ENCODE measurements at places on chromosomes 7 and 10.
A peak's percentile ranks its signal among the peaks of the same experiment; 100 is the strongest.

GRCh38 chr7:93006480-93007095 lies 111.2 kb downstream of the SAMD9 start:
- DNase-seq = no peak

GRCh38 chr10:97078261-97078937 lies 107.4 kb downstream of the SLIT1 start:
- no peak for DNase-seq

DNA sequence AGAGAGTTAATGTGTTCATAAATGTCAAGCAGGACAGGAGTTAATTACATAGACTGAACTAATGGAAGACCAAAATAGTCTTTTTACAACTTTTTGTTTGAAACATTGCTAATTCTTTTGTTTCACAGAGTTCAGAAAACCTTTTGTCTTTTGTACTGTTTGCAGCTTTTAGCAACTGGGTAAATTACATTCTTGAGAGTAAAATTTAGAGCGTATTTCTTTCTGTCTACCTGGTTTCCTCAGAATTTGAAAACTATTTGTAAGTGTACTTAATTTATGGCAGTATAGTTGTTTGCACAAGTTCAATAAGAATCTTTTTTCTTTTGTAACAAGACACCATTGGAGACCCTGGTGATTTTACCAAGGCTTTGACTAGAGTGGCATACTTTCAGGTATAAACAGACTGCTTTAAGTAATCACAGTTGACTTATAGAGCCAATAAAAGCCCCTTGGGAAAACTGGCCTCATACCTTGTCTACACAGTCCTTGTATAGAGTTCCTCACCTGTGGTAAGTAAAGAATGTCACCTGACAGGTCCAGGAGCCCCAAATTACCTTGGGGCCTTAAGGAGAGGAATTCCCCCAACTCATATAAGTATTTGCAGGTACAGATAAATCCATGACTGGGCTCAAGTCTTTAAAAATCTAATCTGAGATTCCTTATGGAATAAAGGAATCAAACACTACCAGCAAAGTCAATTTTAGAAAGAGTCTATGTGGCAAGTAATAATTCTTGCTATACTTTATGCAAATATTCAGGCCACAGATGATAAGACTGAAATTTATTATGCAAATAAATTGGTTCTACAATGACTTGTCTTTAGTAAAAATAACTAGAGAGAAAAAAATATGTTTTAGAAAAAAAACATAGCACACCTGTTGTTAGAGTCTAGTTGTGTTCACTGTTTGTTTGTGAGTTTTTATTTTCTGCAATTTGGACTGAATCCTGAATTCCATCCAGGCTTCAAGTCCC lies 23.6 kb upstream of the CREB3L2 start:
- DNase-seq = no peak

DNA sequence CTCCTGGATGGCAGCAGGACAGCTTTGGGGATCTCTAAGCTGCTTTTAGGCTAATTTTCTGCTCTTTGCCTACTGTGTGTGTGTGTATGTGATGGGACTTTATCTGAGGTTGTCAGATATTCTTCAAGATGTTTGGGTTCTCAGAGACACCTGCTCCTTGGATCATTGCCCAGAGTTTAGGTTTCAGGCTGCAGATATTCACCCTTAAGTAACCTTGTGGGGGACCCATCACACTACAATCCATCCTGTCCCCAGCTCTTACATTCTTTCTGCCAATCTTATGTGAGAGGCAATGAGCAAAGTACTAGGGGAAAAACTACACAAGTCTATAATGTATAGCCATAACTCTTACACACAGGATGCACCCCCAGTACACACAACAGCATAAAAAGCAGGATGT lies 263.0 kb upstream of the ZWINT start:
- DNase-seq = no peak

DNA sequence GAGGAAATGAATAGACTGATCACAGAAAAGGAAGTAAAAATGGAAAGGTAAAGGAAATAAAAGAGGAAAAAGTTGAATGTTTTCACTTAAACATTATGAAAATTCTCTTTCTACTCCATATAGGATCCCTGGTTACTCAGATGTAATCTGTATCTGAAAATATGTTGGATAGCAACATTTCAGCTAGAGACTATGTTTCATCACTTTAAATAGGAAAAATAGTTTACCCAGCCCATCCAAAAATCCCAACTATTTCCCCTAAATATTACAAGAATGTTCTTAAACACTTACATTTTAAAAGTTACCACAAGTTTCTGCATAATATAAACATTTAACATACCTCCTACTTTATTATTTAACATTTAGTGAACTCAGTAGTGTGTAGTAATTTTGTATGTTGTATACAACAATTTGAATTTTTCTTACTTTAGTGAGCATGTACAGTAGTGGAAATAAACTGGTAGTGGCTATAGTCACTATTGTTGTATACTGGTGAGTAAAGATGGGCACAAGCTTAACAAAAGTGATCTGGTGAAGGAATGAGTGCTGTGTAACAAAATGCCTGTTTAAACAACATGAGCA lies 27.1 kb downstream of the SLF2 start:
- peak; percentile 12 for DNase-seq

DNA sequence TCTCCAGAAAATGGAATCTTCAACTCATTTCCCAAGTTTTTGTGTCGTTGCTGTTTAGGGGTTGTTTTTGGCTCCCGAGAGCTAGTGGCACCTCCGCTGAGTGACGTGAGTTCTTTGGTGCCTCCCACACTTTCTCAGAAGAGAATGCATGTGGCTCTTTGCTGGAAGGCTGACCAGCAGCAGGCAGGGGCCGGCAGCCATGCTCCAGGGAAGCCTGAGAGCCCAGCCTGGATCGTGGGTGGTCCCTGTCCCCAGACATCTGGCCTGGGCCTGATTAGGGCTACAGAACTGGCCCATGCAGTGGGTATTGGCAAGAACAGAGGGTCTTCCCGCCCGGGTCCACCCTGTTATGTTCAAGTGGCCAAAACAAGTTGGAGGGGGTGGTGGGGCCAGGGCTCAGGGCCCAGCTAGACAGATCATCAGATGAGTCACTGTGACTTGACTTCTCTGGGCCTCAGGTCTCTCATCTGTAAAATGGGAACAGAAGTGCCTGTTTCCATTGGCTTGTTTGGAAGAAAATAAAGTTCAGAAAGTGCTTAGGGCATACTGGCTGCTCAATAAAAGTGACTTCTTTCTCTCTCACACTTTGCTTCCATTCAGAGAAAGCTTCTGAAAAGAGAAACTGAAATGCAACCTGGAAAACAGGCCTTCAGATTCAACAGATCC lies 83.1 kb downstream of the STRA8 start:
- DNase-seq = no peak

GRCh38 chr7:105215821-105216220 lies 172.9 kb downstream of the SRPK2 start:
- DNase-seq = no peak

GRCh38 chr10:96089116-96089515 lies 41.0 kb upstream of the ZNF518A start:
- DNase-seq = no peak

DNA sequence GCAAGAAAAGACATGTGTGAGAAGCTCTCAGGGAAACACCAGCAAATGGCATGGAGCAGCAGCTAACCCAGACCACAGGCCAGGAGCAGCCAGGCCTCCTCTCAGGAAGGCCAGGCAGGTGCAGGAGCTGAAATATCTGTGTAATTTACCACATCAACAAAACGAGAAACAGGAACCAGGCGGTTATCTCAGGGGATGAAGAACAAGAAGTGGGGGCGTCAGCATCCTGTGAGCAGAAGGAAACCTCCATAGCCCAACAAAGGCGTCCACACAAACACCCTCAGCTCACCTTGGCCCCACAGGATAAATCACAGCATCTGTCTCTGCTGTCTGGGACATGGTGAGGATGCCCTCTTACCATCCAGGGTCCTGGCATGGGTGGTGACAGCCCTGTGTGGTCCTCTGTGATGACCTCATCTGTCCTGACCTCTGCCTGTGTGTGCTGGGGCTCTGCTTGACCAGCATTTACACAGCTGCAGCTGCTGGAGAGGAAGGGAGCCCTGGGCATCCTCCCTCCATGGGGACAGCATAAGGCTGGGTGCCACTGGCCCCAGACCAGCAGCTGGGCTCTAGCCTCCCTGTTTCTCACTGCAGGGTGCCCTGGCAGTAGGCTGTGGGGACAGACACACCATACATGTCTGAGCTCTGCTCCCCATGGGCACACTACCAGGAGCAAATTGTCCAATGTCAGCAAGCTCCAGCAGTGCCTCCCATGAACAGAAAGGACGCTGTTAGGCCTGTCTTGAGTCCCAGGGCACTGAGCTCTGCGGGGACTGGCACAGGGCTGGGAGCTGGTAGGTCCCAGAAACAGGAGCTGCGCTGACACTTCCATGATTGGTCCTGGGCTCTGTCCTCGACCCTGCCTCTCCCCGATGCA lies 34.6 kb downstream of the ANXA8 start:
- no peak for DNase-seq

DNA sequence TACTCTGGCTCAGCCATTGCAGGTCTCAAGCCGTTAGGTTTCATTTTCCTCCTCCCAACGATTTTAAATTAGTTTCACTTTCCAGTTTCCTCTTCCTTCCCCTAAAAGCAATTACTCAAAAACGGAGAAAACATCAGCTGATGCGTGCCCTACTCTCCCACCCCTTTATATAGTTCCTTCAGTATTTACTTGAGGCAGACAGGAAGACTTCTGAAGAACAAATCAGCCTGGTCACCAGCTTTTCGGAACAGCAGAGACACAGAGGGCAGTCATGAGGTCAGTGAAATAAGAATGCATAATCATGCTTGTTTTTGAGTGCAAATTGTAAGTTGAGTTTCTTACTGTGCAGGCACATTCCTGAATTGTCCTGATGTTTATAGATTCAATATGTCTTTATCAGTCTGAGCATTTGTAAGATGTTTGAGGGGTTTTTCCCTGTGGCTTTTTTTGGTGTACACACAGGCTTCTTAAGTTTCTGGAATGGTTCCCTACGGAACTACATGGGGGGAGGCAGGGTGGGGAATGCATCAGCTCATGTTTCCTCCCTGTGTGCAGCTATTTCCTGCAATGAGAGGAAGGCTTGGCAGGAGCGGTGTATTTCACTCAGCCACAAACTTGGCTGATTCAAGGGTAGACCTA lies at the start of gene IFIT3:
Gene IFIT3 (plus strand): TSS at position 195 of the 639 bp plus-strand sequence. CDS start 77 bp downstream, at position 272.
- DNase-seq = peak; percentile 88

DNA sequence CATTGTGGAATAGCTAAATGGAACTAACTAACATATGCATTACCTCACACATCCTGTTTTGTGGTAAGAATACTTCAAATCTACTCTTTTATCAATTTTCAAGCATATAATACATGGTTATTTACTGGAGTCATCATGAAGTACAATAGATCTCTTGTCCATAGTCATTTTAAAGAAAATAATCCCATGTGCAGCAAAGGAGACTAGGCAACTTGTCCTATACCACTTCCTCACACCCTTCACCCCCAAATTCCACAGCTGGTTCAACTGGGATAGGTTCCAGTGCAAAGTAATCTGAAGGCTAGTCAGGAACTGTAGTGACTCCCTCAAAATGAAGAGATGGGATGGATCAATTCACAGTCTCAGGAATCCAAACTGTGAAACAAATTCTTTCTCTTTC lies 176.1 kb downstream of the SGMS1 start:
- no peak for DNase-seq

GRCh38 chr10:49488056-49488717 lies 50.7 kb downstream of the ERCC6 start:
- peak; percentile 17 for DNase-seq

- DNase-seq = no peak
Observed at GRCh38 chr10:20181434-20181833, 365.2 kb downstream of the PLXDC2 start.

GRCh38 chr7:75866114-75866488 lies 12.7 kb upstream of the RHBDD2 start:
- DNase-seq = peak; percentile 43

Data from amniotic epithelial cell (primary cell).